CD4-positive, alpha-beta T cell treated with Interleukin-17A for 4 hours (primary cell): ENCODE measurements at places on chromosomes 11 and 22.

- DNase-seq, result no peak
These were observed 1052.9 kb downstream of the NTM start for GRCh38 chr11:132423266-132423665.

GRCh38 chr11:131688048-131688693, 317.8 kb downstream of the NTM start:
- no peak for DNase-seq

- DNase-seq, result peak; percentile 92
These were observed 8.4 kb downstream of the FAM118A start for GRCh38 chr22:45318168-45318557.

GRCh38 chr11:133687781-133688180, 155.5 kb upstream of the OPCML start:
- no peak for DNase-seq

DNA sequence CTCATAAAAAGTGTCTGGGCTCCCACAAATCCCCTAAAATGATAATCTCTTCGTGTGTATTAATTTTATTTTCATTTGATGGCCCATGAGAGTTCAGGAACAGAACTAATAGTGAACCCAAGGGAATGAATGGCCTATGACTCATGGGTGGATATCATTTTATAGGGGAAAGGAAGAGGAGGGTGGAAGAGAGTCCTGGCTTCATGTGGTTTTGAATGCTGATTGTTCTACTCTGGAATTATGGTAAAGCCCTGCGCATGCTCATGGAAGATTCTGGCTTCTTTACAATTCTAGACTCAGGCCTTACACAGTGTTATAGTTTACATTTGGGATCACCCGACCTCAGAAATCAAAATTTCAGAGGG, 35.2 kb downstream of the MAML2 start:
- no peak for DNase-seq

DNA sequence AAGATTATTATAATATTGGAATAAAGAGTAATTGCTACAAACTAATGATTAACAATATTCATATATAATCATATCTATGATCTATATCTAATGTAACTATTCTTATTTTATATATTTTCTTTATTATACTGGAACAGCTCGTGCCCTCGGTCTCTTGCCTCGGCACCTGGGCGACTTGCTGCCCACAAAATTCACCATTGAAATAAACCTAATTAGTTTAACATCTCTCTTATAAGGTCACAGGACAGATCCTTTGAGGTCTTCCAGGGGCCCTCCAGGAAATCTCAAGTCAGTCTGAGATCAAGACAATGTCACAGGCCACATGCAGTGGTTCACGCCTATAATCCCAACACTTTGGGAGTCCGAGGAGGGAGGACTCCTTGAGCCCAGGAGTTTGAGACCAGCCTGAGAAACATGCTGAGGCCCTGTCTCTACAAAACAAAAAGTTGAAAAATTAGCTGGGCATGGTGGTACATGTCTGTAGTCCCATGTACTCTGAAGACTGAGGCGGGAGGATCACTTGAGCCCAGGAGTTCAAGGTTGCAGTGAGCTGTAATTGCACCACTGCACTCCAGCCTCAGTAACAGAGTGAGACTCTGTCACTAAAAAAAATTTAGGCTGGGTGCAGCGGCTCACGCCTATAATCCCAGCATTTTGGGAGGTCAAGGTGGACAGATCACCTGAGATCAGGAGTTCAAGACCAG, 6.6 kb upstream of the TXNRD2 start:
- DNase-seq, result no peak

DNA sequence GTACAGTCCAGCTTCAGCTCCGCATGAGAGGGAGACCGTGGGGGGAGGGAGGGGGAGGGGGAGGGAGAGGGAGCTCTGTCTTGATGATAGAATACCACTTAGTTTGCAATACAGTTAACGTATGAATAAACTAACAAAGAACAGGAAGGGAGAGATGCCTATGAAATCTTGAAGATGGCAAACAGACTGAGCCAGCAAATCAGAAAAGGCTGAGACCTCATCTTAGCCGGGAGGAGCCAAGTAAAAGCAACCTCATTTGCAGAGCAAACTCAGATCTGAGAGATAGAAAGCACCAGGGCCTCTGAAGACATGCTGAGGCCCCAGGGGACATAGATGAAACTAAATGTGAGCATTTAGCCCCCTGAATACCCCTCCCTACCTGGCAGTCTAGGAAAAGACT, 23.0 kb downstream of the APLP2 start:
- no peak for DNase-seq

DNA sequence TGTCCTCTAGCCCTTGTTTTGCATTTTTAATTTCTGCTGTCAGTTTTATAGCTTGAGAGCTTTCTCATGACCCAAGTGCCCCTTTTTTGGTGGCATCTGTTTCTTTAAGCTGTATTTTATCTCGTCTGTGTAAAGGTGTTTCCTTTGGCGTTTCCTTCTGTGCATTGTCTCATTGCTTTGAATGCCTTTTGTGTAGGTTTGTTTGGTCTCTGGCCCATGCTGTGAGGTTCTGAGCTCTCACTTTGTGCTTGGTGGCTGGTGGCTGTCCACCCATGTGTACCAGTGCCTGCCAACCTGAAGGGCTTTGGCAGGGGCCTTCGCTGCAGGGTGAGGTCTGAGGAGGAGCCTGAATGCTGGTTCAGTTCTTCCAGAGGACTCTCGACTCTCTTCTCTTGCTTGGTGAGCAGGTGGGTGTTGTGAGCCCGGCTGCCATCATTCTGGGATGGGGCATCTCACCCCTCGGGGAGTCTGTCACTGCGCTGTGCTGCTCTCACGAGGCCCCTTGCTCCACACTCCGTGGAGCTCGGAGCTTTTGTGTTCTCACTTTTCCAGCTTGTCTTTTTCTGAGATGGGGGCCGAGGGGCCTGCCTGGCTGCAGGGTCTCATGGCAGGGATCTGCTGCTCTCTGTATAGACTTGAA, 14.9 kb downstream of the AP2A2 start:
- no peak for DNase-seq

GRCh38 chr22:50326956-50327710, at the start of gene DENND6B:
TSS of gene DENND6B (minus strand) at chr22:50327012. CDS start at chr22:50326988, 24 bp downstream.
- DNase-seq, result peak; percentile 82

GRCh38 chr22:27105142-27106025, 448.0 kb downstream of the MIAT start:
- DNase-seq, result no peak

GRCh38 chr22:30922151-30922611, 46.4 kb downstream of the MORC2 start:
- peak; percentile 82 for DNase-seq

- peak; percentile 64 for DNase-seq
These were observed 1.0 kb upstream of the RELA start for GRCh38 chr11:65663639-65664200.

GRCh38 chr11:62103141-62103540, 20.7 kb upstream of the INCENP start:
- no peak for DNase-seq

DNA sequence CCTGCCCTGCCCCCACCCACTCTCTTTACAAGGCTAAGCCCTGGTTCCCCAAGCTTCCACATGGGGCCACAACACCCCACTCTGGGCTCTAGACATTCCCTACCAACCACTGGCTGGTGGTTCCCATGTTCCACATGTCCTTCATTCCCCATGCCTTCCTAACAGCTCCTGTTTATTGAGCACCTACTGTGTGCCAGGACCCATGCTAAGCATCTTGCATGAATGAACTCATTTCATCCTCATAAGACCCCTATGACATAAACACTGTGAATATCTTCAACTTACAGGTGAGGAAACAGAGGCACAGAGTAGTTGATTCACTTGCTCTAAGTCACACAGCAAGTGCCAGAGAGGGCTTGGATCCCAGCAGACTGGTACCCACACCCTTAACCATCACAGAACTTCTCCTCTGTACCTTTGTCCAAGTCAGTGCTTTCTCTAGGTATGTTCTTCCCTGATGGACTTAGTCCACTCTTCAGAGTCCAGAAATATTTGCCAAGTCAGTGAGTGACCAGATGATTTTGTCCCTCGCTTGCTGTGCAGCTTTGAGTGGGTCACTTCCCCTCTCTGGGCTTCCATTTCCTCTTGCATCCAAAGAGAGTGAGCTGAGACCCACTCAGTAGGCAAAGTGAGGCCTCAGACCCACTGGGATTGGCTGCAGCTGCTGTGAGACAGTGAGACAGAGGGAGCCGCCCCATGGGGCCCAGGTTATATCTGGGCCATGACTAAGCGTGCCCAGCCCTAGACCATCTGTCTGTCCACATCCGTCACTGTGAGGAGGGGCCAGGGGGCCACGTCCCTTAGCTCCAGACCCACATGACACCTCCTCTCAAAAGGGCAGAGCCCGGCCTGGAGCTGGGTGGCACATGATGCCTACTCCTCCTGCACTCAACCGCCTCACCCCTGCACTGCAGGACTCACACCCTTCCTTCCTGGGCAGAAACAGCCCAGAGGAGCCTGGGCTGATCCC, 132.4 kb downstream of the MN1 start:
- no peak for DNase-seq

DNA sequence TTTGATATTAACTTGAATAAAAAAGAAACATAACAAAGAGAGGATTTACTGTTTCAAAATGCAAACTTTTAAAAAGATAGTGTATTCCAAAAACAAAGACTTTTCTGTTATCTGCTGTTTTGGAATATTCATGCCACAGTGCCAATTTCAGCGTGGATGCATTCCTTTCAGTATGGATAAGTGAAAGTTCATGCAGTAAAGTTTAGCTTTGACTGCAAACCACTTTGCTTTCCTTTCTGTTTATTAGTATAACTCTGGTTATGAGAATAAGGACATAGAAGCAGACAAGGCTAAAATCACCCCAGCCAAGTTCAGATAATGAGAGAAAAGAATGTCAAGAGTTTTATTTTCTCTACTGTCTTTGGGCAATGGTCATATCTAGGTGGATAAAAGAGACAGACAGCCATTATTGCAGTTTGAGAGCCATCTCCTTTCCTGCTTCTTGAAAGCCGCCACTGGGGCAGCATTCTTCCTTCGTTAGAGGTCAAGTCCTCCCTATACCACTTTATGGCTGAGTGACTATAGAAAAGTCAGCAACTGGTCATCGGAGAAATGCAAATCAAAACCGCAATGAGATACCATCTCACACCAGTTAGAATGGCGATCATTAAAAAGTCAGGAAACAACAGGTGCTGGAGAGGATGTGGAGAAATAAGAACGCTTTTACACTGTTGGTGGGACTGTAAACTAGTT, 82.4 kb upstream of the BLID start:
- no peak for DNase-seq

GRCh38 chr22:46736705-46737104, 1.3 kb downstream of the CERK start:
- DNase-seq, result no peak

DNA sequence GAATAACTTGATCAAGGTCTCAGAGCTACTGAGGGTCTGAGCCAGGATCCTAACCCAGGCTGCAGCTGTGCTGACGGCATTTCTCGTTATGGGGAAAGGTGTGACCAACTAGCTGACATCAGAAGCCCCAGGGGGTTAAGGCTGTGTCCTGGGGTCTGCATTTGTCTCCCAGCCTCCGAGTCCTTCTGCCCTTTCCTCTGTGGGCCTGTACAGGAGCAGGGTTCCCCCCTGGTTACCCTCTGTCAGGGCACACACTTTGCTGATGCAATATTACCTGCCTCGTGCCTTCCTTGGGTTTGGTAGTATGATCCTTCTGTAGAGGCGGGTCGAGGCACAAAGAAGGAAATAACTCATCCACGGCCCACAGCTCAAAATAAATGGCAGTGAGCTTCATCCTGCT, 183.0 kb downstream of the TBC1D22A start:
- DNase-seq, result no peak

GRCh38 chr11:125304136-125304535, 139.6 kb downstream of the PKNOX2 start:
- no peak for DNase-seq

- DNase-seq, result no peak
These were observed 501.9 kb downstream of the BRD1 start for GRCh38 chr22:49325531-49326395.

DNA sequence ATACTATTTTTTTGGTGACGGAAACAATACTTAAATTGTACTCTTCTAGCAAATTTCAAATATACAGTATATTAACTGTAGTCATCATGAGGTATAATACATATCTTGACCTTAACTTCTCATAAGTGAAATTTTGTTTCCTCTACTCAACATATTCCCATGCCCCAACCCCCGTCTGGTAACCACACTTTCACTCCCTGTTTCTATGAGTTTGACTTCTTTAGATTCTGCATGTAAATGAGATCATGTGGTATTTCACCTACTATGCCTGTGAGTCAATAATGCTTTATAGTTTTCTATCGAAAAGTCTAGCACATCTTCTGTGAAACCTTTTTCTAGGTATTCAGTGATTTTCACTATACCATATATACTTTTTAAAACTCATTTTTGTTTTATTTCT, 663.2 kb downstream of the CNTN5 start:
- DNase-seq, result no peak

DNA sequence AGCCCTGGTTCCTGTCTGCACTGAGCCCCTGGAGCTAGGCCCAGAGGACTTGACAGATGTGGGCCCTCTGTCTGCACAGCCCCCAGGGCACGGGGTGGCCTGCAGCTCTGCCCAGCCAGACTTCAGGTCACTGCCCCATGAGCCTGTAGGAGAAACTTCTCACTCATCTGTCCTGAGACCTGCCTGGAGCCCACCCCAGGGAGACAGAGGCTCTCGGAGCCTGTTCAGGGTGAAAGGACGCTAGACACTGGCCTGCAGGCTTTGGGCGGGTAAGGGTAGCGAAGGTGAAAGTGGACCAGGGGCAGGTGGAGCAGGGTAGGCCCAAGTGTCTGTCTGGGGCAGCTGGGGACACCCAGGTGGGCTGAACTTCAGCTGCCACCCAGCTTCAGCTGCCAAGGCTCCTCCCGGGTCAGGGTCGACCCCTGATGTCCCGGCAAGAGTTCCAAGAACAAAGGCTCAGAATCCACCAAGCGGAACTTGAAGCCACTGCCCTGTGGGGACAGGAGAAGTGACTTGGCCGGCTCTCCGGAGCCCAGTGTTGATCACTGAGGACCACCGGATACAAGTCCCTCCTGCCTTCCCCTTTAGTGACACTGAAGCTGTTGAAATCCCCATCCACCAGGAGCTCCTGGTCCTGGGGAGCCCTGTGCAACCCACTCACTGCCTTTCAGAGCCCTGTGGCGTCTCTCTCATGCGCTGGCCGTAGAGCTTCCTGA, 90.3 kb downstream of the KCNQ1 start:
- DNase-seq, result no peak

DNA sequence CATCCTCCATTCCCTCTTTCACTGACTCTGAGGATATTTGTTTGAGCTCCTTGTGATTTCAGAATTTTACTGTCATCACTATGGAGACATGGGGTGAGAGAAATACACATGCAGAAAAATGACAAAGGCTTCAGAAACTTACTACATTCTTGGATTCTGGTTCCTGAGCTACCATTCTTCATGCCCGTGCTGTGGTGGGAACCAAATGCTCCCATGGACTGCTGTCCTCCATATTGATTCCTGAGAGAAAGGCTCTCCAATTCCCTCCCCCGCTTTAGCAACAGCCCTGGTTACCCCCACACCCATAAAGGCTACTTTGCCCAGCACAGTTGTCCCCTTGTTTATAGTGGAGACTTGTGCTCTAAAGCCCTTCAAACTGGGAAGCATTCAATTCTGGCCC, 195.4 kb downstream of the RRAS2 start:
- no peak for DNase-seq

DNA sequence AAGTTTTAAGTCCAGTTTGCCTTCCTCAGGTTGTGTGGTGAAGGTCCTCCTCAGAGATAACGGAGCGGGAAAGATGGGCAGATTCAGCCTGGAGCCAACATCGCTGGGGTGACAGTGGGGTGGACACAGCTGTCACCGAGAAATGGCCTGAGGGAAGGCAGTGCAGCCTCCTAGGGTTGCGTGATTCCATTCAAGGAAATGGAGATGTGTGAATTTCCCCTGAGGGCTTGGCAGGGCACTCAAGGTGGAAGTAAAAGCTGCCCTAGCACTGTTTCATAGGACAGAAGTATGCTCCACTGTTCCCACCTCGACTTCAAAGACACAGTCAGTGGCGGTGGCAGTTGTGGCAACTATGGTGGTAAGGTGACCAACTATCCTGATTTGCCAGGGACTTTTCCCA, 15.4 kb upstream of the CAT start:
- no peak for DNase-seq
